NCI-H510A treated with DMSO at 0.1 percent for 48 hours (cell line): ENCODE measurements at places on chromosomes 7 and 10.

GRCh38 chr7:50953820-50954219 is 171.1 kb upstream of the GRB10 start:
- no peak for DNase-seq

DNA sequence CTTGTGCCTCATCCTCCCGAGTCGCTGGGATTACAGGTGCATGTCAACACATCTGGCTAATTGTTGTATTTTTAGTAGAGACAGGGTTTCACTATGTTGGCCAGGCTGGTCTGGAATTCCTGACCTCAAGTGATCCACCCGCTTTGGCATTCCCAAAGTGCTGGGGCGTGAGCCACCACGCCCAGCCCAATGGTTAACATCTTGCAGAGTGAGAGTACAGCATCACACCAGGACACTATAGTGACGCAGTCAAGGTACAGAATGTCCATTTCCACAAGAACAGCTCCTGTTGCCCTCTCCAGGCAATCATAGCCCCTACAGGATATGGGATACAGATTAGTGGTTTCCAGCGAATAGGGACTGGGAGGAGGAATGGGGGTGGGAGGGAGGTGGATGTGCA is 34.0 kb downstream of the MYO1G start:
- no peak for DNase-seq

DNA sequence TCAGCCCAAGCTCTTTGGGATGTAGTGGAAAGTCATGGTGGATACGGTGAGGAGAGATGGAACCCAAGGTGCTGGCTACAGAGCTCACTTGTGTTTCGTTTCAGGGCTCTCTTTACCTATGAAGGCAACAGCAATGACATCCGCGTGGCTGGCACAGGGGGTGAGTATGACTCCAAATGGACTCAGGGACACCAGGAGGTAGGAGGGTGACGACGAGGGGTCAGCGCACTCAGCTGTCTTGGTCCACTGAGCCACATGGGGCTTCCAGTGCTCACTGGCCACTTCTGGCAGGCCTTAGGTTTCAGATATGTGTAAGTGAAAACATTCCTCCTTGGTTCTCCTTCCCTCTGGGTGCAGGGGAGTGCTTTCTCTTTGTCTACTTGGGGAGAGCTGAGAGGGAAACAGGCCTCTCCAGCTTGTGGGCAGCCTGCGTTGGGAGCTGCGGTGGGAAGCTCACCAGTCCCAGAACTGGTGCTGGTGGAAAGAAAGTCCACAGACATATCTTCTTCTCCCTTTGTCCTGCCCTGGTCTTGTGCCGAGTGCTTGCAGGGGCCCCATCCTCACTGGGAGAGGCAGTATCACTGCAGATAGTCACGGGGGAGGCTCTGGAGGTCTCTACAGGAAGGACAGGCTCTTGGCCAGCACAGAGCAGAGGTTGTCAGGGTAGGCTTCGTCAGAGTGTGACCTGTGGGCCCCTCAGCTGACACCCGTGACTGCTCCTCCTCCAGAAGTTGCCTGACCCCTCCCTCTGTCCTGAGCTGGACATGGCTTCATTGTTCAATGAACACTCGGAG is 5.8 kb downstream of the DBNL start:
- no peak for DNase-seq

DNA sequence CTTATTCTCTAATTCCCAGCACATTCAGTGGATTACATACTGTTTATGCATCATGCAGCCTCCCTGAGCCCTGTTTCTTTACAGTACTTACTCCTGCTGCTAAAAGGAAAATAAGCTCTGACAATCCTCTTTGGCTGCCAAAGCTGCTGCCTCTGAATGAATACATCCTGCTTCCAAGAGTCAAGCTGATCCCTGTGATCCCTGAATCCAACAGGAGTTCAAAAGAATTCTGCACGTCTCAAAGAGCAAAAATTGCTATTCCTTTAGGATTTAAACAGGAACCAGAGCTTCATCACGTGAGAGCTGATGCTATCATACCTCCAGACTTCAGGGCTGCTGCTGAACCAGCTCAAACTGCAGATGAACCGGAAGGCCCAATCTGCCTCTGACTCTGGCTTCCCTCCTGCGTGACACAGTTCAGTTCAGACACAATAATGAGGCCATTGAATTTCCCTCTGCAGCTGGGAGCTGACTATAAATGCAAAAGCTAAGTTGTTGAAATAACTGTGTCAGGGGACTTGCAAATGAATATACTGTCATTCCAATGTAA is 851.0 kb upstream of the PHF14 start:
- peak; percentile 18 for DNase-seq
